CD8-positive, alpha-beta memory T cell (primary cell): ENCODE measurements at places on chromosomes 5 and 9.

- no peak for DNase-seq
Measured at GRCh38 chr9:131997779-131998178, 81.9 kb downstream of the MED27 start.

DNA sequence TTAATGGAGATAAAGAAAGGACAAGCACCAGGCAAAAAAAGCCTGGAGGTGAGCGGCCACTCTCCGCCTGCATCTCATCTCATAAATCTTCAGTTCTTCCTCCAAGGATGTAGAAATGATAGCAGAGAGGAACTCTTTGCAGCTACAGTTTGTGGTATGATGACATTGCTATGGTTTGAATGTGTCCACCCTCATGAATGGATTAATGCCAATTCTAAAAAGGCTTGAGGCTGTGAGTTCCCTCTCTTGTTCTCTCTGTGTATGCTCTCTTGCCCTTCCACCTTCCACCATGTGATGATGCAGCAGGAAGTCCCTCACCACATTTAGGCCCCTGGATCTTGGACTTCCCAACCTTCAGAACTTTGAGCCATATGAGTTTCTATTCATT, 126.4 kb downstream of the SPOCK1 start:
- DNase-seq = no peak

GRCh38 chr5:35990941-35991611, at the start of gene UGT3A1:
UGT3A1 (minus strand) TSS chr5:35991390; CDS start chr5:35991240, 150 bp downstream.
- no peak for DNase-seq

DNA sequence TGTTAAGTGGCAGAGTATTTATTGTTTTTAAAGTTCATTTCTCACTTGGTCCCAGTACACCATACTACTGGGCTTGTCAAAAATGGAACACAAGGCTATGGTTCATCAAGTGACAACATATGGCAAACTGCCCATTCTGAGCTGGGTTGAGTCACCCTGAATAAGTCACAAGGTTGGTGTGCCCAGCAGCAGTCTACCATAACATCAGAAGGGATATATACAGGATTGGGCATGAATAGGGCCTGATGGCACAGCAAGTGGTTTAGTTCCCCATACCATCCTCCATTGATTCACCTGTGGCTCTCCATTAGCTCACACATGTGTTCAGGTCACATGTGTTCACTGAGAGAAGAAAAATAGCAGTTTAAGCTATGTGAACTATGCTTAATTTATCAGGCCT, 249.8 kb upstream of the PRDM9 start:
- DNase-seq = no peak

GRCh38 chr9:76583256-76583655, 124.3 kb downstream of the GCNT1 start:
- no peak for DNase-seq

- no peak for DNase-seq
Measured at GRCh38 chr9:36949466-36949865, 84.6 kb downstream of the PAX5 start.

- DNase-seq = no peak
Measured at GRCh38 chr9:132937463-132937901, 6.9 kb downstream of the TSC1 start.

DNA sequence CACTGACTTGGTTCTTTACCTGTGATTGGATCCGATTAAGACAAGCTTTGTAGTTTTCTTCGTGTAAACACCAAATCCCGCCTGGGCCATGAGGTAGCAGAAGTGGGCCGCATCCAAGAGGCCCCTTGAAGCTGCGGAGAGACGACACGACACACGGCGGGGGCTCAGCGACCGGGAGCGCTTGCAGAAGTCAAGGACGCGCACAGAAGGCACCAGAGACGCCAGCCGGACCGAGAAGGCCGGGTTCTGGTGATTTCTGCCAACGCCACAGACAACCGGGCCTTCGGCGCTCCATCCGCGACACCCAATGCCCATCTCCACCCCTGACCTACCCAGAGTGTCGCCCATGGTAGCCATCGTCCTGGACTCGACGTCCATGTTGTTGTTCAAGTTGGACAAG, 19.8 kb upstream of the INPP5E start:
- DNase-seq = no peak
